ENCODE measurements at places on chromosomes 4 and X.

GRCh38 chr4:146027761-146028160 lies 89.1 kb upstream of the ZNF827 start:
- no peak for DNase-seq

DNA sequence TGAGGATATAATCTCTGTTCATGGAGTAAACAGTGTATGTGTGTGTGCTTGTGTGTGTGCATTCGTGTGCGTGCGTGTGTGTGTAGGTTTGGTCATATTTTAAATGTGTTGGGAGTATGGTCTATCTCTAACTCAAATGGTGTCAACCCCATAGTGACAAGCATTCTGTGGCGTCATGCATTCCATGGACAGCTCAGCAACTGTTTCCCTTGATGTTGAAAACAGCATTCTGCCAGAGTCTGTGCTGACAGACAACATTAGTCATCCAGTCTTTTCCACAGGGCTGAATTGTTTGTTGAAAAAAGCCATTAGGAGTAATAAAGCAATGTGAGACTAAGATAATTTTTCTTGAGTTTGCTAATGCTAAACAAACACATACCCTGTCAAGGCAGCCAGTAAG lies 706.6 kb downstream of the PCDH19 start:
- no peak for DNase-seq

DNA sequence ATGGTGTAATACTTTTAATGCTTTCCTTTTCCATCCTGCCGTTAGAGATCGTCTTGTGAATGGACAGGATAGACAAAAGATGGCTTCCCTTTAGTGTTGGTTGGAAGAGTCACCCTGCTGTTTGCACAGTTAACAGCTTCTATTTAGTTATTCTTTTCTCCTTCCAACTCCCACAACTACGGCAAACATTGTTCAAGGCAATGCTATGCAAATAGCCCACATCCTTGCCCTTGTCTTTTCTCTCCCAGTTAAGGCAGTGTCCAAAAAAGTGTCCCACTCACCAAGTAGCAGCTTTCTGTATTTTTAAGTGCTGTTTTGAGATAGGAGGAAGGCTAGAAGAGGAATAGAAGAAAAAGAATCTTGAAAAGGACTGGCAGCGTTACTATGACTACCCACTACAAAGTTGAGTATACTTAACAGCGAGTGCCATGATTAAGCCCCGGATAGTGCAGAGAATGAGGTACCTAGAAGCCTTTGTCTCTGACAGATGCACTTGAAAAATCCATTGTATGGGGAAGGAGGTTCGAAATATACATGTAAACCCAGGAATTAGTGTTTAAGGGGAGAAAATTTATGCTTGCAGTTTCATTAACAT lies 12.1 kb upstream of the RUFY3 start:
- DNase-seq = no peak

DNA sequence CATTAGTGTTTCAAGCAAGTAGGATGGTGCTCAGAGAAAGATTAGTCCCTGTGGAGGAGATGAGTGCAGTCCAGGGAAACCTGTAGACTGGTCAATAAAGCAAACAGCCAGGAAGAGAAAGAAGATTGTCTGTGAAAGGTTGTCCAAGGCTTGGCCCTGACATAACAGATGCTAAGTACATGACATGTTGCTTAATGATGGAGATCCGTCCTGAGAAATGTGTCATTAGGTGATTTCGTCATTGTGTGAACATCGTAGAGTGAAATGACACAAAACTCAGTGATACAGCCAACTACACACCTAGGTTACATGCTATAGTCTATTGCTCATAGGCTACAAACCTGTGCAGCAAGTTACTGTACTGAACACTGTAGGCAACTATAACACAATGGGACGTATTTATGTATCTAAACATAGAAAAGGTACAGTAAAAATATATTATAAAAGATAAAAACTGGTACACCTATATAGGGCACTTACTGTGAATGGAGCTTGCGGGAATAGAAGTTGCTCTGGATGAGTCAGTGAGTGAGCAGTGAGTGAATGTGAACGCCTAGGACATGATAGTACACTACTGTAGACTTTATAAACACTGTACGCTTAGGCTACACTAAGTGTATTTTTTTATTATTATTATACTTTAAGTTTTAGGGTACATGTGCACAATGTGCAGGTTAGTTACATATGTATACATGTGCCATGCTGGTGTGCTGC lies 9.0 kb upstream of the PRSS48 start:
- no peak for DNase-seq

DNA sequence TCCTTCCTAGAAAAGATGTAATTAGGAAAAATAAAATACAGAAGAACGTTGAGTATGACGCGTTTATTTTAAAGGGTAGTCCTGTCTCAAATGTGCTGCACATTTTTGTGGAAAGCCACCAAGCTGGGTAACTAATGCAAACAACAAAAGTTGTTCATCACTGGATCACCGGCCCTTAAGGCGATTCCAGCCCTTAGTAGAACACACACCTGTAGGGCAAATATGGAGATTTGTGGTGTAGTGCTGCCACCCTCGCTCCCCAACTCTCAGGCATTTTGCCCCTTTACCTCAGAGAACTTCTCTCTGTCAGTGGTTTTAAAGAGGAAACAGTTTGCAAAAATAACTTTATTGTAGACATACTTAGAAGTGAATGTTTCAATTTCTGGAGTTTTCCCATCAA lies 1.9 kb downstream of the TBL1X start:
- DNase-seq = no peak

DNA sequence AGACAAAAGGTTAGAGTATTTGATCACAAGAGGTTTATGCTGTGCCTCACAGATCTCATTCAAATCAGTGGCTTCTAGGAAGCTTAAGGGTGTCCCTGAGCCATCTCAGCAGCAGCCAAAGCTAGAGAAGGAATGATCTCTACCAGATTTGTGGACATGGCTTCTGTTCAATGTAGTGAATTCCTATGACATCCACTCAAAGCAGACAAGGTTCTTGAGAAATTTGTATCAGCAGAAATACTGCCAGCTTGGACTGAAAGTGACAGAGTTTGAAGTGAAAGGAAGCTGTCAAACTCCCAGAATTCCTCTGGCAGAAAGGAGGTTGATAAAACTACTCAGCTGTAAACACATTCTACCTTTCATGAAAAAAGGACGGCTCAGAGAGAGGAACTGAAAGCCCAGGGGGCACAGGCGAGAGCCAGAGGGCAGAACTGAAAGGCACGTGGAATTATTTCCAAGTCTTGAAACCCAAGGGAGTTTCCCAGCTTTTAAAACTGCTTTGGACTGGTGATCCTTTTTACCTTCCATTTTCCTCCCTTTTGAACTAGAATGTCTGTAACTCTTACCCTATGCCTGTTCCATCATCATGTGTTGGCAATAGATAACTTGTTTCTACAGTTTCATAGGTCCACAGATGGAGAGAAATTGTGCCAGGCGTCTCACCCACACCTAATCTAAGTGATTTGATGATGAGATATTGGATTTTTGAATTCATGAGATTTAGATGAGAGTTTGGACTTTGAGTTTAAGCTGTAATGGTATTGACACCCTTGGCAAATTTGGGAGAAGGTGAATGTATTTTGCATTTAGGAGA lies 14.5 kb upstream of the MED14 start:
- no peak for DNase-seq

- no peak for DNase-seq
Observed at GRCh38 chrX:43969504-43970501, 3.4 kb downstream of the NDP start.

- DNase-seq = no peak
Observed at GRCh38 chr4:147877308-147877771, 145.5 kb downstream of the ARHGAP10 start.

DNA sequence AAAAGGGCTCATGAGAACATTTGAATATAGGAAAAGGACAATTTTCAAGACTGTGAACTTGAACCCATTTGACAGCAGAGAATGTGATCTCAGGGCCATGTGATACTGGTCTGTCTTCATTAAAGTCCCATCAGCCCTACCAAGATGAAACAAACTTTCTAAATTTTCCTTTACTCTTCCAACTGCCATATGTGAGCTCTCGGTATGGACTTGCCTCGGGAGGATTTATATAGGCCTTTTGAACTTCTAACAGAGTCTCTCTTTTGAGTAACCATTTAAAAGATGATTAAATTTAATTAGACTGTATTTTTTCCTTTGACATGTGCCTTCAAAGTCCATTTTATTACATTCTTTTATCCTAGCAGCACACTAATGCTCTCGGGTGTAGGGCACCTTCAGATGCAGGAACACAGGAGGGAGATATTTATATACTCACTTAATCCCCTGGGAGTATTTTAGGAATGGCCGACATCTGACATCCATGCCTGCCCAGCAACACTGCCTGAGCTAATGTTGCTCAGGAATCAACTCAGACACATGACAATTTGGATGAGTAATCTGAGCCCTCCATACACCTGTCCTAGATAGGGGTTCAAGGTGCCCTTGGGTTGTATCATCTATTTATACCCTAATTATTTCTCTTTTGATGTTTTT lies 155.0 kb downstream of the SLC7A11 start:
- DNase-seq = no peak

DNA sequence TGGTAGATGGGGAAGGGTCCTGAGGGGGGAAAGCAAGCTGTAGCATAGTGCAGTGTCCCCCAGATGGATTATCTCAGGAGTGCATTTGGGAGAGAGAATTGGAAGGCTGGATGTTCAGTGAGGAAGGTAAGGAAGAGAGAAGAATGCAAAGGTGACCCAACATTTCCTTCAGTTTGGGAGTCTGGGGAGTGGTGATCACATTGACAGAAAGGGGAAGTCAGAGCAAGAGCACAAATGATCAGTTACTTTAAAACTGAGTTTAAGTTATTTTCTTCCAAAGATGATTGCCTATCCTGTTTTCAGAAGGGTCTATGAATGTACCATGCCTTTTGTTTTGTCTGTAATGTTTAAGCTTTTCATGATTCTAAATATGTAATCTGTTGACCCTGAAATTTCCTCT lies 47.6 kb downstream of the ARHGAP10 start:
- DNase-seq = no peak
